ENCODE measurements at places on chromosomes 16 and 17.

DNA sequence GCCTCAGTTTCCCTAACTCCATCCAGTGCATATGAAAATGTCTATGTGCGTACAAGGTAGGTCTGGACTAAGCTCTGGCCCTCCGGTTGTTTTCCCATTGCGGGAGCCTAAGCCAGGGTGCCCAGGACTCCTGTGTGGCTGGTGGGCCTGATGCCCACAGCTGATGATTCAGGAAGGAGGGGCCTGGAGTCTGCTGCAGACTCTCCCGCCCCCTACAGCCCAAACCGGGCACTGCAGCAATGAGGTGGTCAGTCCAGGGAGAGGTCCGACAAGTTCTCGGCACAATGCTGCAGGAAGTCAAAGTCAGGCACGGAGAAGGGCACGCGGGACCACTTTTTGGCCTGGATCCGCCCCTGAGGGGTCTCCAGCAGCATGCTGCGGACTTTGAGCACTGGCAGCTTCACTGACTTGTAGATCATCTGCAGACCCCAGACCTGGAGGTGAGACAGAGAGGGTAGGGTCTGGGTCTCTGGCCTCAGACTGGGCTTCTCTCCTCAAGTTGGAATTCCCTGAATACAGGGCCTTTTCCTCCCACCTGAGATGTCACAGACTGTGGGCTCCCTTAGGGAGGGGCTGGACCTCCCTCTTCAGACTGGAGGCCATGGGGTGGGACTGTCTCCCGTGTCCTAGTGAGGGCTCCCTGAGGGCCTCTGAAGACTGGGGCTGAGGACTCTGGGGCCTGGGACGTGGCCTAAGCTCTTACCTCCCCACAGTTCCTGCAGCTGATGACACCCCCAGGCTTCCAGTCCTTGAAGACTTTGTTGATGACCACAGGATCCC, 3.4 kb upstream of the ZNF385C start:
- DNase-seq = peak; percentile 91

DNA sequence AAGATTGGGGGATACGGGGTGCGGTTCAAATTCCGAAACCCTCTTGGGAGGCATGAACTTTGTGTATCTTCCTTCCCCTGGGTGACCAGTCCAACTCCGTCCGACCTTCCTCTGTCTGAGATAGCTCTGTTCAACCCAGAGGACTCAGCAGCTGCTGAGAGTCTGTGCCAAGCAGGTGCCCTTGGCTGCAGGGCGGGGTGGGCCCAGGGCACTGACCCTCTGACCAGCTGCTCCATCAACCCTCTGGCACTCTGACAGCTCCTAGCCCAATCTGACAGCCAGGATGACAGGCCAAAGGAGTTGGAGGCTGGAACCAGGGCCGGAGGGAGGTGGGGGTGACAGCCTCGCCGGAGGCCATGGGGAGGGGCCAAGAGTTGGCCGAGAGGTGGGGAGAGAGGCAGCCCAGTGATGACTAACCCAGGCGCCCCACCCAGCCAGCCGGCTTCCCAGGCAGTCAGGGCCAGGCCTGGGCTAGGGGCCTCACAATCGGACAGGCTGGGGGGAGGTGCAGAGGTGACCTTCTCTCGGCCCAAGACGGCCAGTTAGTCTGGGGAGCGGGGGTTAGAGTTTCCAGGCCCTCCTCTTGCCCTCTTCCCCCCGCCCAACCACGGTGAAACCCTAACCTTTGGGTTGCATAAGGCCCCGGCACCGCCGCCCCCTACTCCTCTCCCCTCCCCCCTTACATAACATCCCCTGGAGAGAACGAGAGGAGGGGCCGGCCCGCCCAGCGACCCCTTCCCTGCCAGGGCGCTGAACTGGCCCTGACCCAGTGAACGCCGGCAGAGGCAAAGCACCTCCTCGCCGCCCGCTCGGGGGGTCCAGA, 5.0 kb upstream of the TLCD2 start:
- DNase-seq = peak; percentile 93

- DNase-seq = no peak
Measured at GRCh38 chr17:60744355-60744966, 66.8 kb downstream of the BCAS3 start.

DNA sequence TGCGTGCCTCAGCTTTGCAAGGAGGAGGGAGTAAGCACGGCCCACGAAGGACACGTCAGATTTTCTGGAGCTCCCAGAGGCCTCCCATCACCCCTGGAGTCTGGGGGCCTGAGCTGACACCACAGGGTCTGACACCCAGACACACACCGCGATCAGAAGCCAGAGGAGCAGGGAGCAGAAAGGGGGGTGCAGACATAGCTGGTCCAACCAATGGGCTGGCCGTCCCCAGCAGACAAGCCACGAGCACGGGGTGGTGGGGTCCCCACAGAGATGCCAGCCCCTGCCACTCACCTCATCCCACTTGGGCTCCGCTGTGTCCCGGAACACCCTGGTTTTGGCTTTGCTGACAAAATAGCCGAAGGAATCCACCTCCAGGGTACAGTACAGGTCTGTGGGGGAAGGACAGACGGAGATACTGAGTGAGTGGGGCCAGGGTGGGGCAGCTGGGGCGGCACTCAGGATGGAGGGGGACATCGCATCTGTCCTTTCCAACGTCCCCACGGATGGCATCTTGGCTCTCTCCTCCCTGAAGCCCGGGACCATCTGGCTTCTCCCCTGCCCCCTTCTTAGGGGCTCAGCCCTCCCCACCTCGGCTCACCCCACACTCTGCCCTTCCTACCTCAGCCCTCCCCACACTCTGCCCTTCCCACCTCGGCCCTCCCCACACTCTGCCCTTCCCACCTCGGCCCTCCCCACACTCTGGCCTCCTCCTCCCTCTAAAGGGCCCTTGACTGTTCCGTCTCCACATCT, 53.5 kb downstream of the TIMM22 start:
- no peak for DNase-seq

DNA sequence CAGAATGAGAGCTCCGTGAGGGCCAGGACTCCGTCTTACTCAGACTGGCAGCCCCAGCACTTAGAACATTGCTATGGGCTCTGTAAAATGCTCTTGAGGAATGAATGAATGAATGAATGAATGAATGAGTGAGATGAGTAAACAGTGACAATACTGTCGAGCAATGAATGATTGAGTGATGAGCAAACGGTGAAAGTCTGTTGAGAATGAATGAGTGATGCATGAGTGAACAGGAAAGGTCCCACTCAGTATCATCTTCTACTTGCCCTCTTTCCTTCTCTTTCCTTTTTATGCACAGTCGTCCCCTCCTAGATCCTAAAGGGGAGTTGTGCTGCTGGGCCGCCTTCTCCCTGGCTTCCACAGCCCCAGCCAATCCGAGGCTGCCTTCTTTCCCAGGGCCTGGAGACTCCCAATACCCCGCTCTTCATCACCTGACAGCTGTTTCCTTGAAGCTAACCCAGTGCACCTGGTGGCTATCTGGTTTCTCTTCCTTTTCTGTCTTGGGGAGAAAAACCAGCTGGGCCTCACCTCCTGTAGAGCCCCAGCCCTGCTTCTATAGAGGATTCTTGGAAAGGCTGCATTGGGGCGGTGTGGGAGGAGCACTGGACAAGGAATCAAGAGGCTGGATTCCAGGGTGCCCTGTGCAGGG, 32.7 kb upstream of the CACNG1 start:
- DNase-seq = no peak

GRCh38 chr17:19365833-19366636, 3.5 kb upstream of the B9D1 start:
- no peak for DNase-seq

DNA sequence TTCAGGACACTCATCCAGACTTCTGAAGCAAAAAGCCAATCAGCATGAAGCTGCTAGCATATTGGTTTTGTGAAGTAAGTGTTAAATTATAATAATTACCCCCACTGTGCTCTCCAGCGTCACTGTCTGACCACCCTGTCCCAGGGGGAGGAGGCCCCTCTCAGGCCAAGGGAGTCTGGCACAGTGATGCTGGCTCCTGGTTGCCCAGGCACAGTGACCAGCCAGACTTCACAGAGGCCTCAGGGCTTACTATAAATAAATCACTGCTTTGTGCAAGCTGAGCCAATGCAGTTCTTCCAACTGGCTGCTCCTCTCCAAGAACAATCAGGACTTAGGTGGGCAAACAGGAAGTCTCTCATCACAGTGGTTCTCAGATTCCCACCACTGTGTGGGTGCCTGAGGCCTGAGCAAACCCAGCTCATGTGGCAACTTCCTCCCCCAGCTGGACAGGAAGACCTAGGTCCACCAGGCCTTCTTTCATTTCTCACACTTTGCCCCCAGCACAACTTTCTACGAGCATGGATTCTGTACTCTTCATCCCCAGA, 1.7 kb upstream of the DBNDD1 start:
- no peak for DNase-seq

DNA sequence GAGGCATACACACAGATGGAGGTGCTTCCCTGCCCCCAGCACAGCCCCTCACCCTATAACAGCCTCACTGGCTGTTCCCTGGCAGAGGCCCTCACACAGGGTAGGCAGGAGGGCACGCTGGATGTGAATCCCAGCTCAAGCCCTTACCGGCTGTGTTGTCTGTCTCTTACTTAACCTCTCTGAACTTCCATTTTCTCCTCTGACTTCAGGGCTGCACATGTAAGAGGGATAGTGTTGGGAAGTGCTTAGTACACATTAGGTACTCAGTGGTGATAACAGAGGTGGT, 24.6 kb upstream of the EIF1 start:
- DNase-seq = no peak
